T-cell (primary cell): ENCODE measurements at places on chromosomes 2 and 18.

- peak; percentile 70 for DNase-seq
Measured at GRCh38 chr18:3248658-3249359, 1.2 kb downstream of the MYL12A start.

DNA sequence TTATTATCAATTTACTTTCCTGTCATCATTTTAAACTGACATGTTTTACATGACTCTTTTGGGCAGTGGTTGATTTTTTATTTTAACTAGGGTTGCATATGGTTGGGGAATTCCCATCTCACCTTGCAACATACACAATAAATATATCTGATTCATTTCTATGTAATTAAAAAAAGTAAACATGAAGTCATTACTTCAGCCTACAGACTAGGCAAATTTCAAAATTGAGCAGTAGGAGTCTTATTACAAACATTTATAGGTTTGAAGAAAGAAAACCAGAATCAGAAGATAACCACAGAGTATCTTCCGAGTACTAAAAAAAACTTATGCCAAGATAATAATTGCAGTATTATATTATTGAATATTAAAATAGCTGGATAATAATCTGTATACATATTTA lies 377.0 kb upstream of the VRK2 start:
- DNase-seq, result no peak

- no peak for DNase-seq
Measured at GRCh38 chr2:86563650-86564061, 413 bp upstream of the CHMP3 start.

- no peak for DNase-seq
Measured at GRCh38 chr2:98379311-98380202, 33.3 kb downstream of the CNGA3 start.

DNA sequence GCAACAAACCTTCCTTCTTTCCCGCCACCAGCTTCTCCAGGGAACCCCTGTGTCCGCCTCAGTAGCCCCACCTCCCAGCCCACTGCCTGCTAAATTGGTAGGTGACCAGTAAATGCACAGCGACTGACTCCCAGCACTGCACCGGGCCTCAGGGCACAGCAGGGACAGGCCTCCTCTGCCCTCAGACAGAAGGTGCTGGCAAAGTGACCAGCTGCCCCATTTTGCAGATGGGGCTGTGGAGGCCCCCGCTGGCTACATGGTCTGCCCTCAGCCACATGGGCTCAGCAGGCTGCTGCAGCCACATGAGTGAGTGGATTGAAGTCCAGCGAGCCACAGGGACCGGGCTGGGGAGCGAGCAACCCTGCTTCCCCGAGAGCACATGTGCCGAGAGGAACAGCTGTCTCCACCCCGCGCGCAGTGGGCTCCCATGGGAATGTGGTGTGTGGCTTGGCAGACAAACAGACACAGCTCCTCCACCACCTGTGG lies 7.8 kb upstream of the NPPC start:
- no peak for DNase-seq

- DNase-seq, result no peak
Measured at GRCh38 chr18:5975111-5976002, 80.0 kb upstream of the TMEM200C start.

GRCh38 chr2:156512451-156512850 lies 76.3 kb downstream of the GPD2 start:
- no peak for DNase-seq

DNA sequence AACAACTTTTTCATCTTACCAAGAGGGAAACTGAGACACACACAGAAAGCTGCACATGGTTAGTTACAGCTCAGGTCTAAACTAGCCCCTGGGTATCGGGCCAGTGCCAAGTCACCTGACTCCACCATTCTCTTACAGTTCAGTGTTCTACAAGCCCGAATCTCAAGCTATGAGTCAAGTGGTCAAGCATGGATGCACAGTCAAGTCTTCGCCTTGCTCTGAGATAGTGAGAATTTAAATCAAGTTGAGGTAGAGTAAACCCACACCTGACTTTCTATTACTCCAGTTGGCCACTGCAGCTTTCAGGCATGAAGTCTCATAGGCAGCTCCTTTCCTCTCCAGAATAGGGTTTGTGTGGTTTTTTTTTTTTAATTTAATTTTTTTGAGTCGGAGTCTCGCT lies 34.5 kb upstream of the ARL5A start:
- no peak for DNase-seq

DNA sequence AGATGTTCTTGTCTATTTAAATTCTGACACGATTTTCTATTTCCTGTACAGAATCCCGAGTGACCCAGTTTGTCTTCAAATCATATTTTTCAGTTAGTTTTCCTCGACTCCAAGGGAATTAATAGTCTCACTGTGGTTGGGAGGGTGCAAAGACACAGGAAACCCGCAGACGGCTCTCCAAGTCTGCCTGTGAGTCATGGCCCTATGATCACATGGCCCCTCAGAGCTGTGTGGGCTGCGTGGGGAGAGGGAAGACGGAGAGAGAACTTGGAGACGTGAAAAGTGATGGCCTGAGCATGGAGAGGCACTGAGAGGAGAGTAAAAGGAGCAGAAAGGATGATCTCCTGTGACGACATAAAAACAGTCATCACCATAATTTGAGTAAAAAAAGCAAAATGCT lies 989.9 kb downstream of the DCDC2C start:
- no peak for DNase-seq

GRCh38 chr2:112048887-112049286 lies 6.2 kb upstream of the TMEM87B start:
- DNase-seq, result peak; percentile 36

- DNase-seq, result no peak
Measured at GRCh38 chr2:197363998-197364397, 53.4 kb upstream of the ANKRD44 start.
